T-helper 17 cell (primary cell): ENCODE measurements at places on chromosomes 6 and 20.

DNA sequence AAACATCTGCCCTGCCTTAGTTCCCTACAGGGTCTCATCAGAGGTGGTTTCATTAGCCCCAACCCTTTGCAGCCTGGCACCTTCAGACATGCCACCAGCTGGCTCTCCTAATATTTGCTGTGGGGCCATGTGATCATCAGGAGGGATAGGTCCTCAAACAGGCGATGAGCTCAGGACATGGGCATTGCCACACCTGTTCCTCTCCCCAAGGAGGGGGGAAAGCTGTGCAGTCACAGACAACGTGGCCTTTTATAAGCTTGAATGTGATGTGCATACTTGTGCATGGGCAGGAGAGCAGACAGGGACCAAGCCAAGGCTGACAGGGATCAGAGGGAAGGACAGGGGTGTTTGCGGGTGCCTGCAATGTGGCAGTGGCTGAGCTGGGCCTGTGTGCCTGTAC, 78.8 kb upstream of the ZNFX1 start:
- no peak for DNase-seq

DNA sequence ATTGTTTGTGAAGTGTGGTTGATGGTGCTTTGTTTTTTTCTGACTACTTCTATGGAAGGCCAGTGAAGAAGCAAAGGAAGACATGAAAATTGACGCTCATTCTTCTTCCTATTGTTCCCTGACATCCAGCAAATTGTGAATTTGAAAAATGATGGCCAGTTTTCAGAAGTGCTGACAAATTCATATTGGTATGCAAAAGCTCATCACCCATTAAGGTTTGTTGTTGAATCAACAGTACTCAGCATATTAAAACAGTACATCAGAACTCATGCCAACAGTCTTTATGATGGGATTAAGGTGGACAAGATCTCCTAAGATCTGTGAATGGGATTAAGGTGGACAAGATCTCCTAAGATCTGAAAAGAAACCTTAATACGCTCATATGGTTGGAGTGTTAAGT, 1.0 kb upstream of the MTG2 start:
- no peak for DNase-seq

GRCh38 chr6:166296035-166296883, 11.9 kb downstream of the PRR18 start:
- DNase-seq = no peak

DNA sequence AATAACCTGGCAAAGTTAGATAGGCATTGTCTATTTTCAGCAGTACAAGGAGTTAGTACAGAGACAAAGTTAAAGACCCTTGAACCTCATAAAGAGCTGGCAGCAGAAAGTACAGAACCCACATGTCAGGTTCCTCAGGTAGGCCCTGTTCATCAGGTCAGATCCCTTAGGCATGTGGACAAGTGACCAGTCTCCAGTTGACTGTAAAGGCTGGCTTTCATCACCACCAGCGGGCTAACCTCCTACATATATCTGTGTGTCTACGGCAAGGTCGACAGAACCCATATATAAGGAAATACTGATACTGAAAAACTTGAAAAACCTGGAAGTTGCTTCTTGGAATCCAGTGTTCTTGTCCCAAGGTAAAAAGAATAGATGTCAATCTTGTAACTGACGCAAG, 223.1 kb upstream of the SGK1 start:
- no peak for DNase-seq

- DNase-seq = no peak
These were observed 257.8 kb downstream of the RNGTT start for GRCh38 chr6:88705601-88706000.

GRCh38 chr20:62580052-62580451, 62.3 kb upstream of the SLCO4A1 start:
- no peak for DNase-seq

DNA sequence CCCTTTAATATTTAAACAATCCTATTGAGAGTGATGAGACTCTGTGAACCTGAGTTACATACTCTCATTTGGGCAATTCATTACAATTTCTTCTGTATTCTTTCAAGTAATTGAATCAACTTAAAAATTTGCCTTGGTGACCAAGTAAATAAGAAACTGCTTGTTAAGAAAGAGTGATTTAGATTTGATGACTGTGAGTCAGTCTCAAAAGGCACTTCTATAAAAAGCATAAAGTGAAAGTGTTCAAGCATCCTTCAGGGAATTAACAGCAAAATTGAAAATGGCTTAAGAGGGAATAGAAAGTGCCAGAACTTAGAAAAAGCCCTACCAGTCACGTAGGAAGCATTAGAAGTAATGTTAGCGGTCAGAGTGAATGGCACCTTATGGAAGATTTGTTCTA, 654.7 kb downstream of the EPM2A start:
- no peak for DNase-seq
